ENCODE measurements at places on chromosomes 16 and 17.

DNA sequence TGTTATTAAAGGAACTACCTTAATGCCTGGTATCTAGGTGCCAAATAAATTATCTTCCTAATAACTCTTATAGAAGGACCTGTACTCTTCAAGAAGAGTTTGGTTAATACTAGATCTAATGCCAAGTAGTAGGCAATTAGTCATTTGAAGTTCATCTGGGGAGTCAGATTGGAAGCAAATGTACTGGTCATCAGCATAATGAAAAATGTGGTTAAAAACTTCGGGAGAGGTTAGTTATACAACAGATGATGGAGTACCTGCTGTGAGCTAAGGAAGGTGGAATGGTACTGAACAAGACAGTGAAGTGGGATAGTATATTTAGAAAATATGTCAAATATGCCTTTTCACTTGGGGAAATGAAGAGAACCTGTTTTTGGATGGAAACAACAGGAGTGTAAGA lies 49.2 kb downstream of the TNRC6A start:
- DNase-seq, result no peak

DNA sequence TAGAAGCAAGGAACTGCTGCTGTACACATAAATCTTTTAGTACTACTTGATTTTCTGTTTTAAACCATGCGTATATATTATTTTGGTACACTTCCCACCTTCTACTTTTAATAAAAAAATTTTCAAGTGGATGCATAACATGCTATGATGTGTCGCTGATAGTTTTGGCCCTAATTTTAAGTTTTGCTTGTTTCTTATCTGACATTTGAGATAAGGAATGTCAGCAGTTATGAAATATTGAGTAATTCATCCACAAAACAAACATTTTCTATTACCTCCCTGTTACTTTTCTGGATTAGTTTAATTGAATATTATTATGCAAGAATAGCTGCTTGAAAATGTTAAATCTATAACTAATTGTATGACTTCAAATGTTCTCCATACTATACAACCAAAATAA lies 35.8 kb downstream of the N4BP1 start:
- DNase-seq, result no peak

DNA sequence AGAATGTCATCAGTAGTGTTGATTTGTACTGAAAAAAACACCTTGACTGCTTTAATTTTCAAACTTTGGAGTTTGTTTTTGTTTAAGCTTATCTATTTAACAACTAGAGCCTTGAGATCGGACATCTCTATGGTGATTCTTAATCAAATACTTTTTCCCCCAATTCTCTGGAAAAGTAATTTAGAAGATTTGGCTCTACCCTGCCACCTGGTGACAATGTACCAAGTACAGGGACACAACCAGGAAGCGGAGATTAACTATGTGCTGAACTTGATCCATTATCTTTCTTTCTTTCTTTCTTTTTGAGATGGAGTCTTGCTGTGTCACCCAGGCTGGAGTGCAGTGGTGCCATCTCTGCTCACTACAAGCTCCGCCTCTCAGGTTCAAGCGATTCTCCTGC lies 30.8 kb downstream of the USP43 start:
- DNase-seq, result no peak

DNA sequence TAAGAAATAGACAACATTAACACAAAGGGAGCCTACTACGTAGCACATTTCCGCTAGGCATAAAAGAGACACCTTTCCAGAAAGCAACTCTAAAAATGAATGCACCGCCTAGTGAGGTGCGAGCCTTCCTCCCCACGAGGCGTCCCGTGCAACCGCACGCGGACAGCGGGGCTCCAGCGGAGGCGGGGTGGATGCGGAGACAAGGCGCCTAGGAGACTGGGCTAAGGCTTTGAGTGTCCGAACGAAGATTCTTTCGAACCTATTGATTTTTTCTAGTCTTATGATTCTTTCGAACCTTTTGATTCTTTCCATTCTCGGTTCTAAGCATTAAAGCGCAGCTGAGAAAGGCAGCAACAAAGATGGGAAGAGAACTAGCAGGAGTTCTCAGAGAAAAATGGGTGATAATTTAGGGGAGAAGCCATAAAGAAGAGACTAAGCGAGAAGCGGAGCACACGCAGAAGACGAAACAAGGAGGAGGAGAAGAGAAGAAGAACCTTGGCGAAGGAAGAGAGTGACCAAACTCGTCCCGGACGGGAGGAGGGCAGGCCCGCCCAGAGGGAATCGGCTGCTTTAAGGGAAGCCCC lies 394 bp upstream of the CPD start:
- no peak for DNase-seq

- DNase-seq, result no peak
Measured at GRCh38 chr17:18921912-18922451, 30.0 kb upstream of the SLC5A10 start.

DNA sequence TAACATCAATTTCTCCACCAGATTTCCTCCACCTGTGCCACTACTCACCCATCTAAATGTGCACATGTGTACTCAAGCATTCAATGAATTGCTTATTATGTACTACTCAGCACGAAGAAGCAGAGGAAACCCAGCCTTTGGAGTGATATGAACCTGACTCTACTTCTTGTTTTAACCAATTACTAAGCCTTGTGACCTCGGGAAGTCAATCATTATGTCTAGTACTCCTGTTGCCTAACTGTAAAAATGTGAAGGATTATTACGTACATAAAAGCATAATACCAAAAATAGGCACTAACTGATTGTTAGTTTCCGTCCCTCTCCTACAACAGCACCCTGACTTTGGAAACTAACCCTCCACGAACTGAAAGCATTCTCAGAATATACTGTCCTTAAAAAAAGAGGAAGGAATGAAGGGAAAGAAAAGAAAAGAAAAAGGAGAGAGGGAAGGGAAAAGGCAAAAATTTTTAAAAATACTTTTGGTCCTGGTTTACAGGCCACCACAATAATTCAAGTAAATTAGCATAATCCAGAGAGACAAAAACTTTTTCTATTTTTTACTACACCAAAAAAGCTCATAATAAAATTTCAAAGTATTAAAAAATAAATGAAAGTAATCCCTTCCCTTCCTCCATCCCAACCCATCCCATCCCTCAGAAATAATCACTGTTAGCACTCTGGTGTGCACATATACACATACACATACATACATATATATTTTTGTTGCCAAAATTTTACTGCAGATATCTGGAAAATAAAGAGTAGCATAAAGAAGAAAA lies 53.6 kb downstream of the KANSL1 start:
- no peak for DNase-seq

DNA sequence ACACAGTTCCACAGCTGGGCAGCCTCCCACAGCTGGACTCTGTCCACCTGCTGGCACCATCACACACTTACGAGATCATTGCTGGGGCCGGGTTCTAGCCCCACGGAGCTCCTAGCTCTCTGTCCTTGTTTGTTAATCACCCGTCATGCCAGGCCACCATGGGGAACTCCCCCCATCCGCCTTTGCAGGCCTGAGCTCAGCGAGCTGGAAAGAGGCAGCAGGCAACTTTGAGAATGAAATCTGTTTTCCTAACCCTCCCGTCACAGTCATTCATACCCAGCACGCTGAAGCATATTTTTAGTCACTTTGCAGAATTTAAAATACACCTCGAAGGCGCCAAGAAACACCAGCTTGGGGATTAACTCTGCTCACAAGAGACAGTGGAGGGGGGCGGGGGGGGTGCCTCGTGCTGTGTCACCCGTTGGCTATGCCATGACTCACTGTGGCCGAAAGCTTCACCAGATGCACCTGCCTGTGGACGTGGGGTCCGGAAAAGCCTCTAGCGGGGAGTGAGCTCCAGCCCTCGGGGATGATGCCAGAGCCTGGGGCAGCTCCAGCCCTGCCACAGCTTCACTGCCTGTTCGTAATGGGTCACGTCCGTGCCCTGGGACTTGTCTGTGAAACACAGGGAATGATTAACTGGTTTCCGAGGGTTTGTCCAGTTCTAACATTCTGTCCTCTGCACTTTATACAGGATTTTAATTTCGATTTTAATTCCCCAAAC lies 1.4 kb upstream of the SPNS2 start:
- no peak for DNase-seq

- no peak for DNase-seq
Measured at GRCh38 chr17:80632046-80632581, 87.5 kb downstream of the RPTOR start.

GRCh38 chr16:9534759-9535158 lies 443.3 kb downstream of the HAPSTR1 start:
- DNase-seq, result no peak

DNA sequence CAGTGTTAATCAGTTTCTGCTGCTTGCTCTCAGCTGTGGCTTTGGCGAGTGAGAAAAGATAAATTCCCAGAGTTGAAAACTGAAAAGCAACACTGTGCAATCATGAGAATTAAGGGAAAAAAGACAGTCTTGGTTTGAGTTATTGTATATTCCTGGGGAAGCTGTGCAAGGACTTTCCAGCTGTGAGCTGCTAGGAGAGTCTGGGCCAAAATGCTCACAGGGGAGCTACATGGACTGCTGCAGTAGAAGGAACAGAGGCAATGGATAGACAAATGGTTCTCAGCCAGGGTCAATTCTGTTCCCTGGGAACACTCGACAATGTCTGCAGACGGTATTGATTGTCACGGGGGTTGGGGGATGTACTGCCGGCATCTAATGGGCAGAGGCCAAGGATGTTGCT lies 102.0 kb upstream of the ADAMTS18 start:
- no peak for DNase-seq

DNA sequence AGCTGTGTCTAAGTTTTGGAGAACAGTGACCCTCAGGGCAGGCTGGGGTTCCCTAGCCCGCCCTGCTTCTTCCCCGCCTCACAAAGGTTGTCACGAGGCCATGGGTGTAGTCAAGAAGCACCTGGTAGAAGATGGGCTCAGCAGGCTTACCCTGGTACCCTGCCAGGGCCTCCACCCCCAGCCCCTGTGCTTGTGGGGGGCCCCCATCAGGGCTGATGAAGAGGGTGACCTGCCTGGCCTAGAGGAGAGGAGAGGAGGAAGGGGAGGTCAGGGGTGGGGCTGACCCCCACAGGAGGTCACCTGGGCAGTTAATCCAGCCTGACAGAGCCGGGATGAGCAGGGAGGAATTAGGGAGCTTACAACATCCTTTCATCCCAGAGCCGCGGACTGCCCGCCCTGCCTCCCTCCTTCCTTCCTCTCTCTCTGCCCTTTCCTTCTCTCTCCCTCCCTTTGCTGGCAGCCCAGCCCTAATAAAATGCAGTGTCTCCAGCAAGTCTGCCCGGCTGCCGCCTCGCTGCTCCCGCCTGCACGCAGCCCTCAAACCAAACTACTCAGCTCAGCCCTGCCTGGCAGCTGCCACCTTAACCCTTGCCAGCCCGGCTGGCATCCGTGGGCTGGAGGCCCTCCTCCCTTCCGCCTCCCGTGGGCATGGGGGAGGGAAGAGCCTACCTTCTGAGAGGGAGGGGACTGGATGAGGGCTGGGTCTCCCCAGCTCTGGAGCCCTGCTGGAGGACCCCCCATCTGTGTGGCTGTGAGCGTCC lies 7.2 kb downstream of the DLX3 start:
- no peak for DNase-seq

GRCh38 chr17:8326511-8327302 lies 12.9 kb upstream of the ODF4 start:
- no peak for DNase-seq

- no peak for DNase-seq
Measured at GRCh38 chr17:82531431-82531881, 11.9 kb downstream of the FOXK2 start.

DNA sequence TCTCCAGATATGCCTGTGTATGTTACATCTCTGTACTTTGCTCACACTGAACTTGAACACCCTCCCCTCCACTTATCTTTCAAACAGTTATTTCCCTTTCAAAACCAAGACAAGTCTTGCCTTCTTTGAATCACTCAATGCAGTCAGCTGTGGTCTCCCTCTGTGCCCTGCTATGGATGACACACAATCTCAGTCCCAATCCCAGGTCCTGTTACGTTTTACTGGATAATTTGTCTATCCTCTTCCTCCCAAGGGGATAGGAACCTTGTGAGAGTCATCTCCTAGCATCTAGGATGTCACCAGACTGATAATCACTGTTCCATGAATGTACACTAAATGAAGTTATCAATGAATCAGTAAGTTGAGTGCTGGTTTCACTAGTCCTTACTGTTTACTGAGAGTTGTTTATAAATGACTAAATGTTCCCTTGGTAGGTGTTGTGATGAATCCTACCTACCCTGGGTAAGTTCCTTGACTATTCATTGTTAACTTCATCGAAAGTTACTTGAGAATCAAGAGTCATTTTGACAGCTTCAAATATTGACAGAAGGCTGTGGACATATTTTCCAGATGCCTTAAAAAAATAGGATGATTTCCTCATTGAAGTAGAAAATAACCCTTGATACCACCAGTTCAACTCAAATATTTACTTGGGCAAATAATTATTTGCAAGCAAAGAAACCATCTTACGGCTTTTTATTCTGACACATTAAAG lies 244.9 kb downstream of the PRKCA start:
- no peak for DNase-seq

DNA sequence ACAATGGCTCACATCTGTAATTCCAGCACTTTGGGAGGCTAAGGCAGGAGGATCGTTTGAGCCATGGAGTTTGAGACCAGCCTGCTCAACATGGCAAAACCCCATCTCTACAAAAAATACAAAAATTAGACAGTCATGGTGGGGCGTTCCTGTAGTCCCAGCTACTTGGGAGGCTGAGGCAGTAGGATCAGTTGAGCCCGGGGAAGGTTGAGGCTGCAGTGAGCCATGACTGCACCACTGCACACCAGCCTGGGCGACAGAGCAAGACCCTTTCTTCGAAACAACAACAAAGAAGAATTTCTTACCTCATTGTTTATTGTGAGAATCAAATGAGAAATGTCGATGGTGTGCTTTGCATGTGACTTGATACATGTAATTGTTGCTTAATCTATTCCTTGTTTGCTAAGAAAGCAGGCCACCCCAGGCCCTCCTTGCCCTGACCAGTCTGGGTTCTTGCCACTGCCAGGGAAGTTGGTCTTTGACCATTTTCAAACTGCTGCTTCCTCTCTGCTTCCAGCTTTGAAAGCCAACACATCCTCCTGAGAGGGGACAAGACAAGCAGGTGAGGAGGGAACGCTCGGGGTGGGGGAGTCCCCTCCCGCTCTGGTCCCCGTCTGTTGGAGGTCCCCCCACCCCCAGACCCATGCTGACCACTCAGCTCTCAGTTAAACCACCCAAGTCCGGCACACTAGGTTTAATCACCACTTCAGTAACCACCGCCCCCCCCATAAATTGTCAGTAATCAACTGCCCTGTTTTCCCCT lies 47.3 kb upstream of the CPNE2 start:
- no peak for DNase-seq

GRCh38 chr17:61774724-61775123 lies 88.6 kb downstream of the BRIP1 start:
- DNase-seq, result no peak

GRCh38 chr16:70520612-70521297 lies 2.6 kb downstream of the COG4 start:
- no peak for DNase-seq

GRCh38 chr16:51002881-51003490 lies 148.1 kb downstream of the SALL1 start:
- no peak for DNase-seq

DNA sequence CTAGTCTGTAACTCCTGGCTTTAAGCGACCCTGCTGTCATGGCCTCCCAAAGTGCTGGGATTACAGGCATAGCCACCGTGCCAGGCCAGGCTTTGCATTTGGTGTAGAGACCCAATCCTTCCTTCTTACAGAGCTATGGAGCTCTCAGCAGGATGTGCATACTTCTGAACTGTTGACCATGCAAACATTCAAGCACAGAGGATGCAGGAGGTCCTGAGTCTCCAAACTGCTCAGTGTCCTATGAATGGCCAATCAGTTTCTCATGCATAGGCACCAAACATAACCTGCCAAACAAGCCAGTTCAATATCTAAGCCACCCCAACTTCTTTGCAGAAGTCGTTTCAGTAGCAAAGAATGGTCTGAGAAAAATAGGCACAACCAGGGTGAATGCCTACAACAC lies 40.0 kb upstream of the NF1 start:
- DNase-seq, result no peak
